Progenitor cell of endocrine pancreas (in vitro differentiated cells): ENCODE measurements at places on chromosomes 3 and 15. TPM values are rescaled to one million over a fixed set of nuclear protein-coding genes. Genes with fewer than 3 reads are reported as not detected.

DNA sequence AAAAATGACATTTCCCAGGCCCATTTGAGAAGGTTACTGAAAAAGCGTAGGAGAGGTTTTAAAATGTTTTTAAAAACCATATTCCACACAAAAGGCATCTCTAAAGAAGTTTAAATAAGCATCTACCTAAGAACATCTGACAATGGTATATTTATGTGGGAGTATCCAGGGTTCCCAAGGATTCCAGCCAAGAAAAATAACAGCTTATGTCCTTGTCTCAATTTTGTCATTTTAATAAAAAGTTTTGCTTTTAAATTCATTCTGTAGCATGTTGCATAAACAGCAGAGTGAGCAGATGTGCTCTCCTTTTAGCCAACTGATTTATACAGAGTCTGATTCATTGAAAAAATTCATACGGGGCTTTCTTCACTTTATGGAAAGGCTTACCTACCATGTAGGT is 129.9 kb downstream of the LRRC3B start:
- no peak overlapping the region for H3K4me3 ChIP-seq
- H3K27ac ChIP-seq = no peak overlapping the region
- H3K36me3 ChIP-seq = no peaks in the 10 kb centered on the region
- no peak for DNase-seq

- H3K4me1 ChIP-seq = peaks cover 11% of the 10 kb centered on the region
- no peak overlapping the region for H3K4me3 ChIP-seq
- no peaks in the 10 kb centered on the region for H3K36me3 ChIP-seq
Observed at GRCh38 chr3:70519026-70519425, 206.6 kb upstream of the MDFIC2 start.

DNA sequence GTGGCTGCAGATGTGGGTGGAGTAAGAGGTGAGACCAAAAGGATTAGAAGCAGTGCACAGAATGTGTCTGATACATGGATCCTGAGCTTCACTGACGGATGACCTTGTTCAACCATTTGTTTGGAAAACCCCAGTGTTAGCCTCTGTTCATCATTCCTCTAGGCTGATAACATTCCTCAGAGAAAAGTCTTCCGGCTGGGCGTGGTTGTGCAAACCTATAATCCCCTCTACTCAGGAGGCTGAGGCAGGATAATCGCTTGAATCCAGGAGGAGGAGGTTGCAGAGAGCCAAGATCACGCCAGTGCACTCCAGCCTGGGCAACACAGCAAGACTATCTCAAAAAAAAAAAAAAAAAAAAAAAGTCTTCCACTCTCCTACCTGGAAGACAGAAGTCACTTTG is 23.1 kb upstream of the CHD2 start:
- no peaks in the 10 kb centered on the region for H3K36me3 ChIP-seq
- DNase-seq = no peak
- no peak overlapping the region for H3K4me3 ChIP-seq
- no peak overlapping the region for H3K27ac ChIP-seq
- H3K4me1 ChIP-seq = peaks cover 33% of the 10 kb centered on the region

GRCh38 chr3:54873059-54874010 is 54.5 kb downstream of the LRTM1 start:
- H3K4me1 ChIP-seq = no peaks in the 10 kb centered on the region
- no peak overlapping the region for H3K4me3 ChIP-seq
- no peaks in the 10 kb centered on the region for H3K36me3 ChIP-seq
- no peak for DNase-seq

- H3K36me3 ChIP-seq = no peaks in the 10 kb centered on the region
- peak overlapping the region; percentile 94 for H3K4me3 ChIP-seq
- H3K27ac ChIP-seq = no peak overlapping the region
- no peaks in the 10 kb centered on the region for H3K27me3 ChIP-seq
- peaks cover 27% of the 10 kb centered on the region for H3K4me1 ChIP-seq
Observed at GRCh38 chr3:50359760-50360110, 414 bp upstream of the TMEM115 start.

GRCh38 chr3:99499235-99500158 is 138.9 kb upstream of the COL8A1 start:
- H3K27ac ChIP-seq = no peak overlapping the region
- H3K4me3 ChIP-seq = no peak overlapping the region
- no peaks in the 10 kb centered on the region for H3K27me3 ChIP-seq
- no peak for DNase-seq

- no peak overlapping the region for H3K4me3 ChIP-seq
- no peak overlapping the region for H3K27ac ChIP-seq
- peaks cover 2% of the 10 kb centered on the region for H3K4me1 ChIP-seq
- H3K27me3 ChIP-seq = peaks cover 4% of the 10 kb centered on the region
- DNase-seq = no peak
- no peaks in the 10 kb centered on the region for H3K36me3 ChIP-seq
Observed at GRCh38 chr3:31988271-31988670, 6.7 kb downstream of the ZNF860 start.

GRCh38 chr3:184796551-184796950 is 15.4 kb upstream of the VPS8 start:
- H3K4me3 ChIP-seq = no peak overlapping the region
- DNase-seq = no peak

- H3K36me3 ChIP-seq = no peaks in the 10 kb centered on the region
- H3K4me1 ChIP-seq = no peaks in the 10 kb centered on the region
- DNase-seq = peak; percentile 94
Observed at GRCh38 chr3:10459954-10460754, 45.2 kb downstream of the ATP2B2 start.

Gene GOLGA6L26
- not detected in 2 replicates for total RNA-seq

Gene SLC22A14
- total RNA-seq = 0.18 and 0.72 TPM in 2 replicates

GRCh38 chr15:81449836-81450474 is 75.9 kb upstream of the TMC3 start:
- no peaks in the 10 kb centered on the region for H3K4me1 ChIP-seq
- H3K4me3 ChIP-seq = no peak overlapping the region
- H3K36me3 ChIP-seq = no peaks in the 10 kb centered on the region
- H3K27me3 ChIP-seq = no peaks in the 10 kb centered on the region
- DNase-seq = no peak
- no peak overlapping the region for H3K27ac ChIP-seq

DNA sequence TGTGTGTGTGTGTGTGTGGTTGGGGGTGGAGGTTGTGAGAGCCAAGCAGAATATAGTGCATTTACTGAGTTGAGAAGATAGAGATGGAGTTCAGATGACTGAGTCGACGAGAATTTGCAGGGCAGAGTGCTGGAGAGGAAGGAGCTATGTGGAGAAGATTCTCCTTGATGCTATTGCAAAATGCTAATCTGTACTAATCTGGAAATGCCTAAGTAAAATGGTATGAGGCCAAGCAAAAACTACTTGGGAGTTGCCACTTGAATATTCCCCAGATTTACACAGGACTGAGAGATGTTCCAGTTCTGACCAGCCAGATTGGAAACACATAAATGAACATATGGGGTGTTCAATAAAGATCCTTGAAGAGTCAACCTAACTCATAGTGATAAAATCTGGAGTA is 316.4 kb downstream of the NSUN3 start:
- no peak overlapping the region for H3K27ac ChIP-seq
- no peaks in the 10 kb centered on the region for H3K4me1 ChIP-seq
- no peak for DNase-seq
- no peak overlapping the region for H3K4me3 ChIP-seq

- no peak for DNase-seq
- peaks cover 16% of the 10 kb centered on the region for H3K27me3 ChIP-seq
- H3K4me1 ChIP-seq = peaks cover 3% of the 10 kb centered on the region
- no peaks in the 10 kb centered on the region for H3K36me3 ChIP-seq
Observed at GRCh38 chr15:93126148-93126547, 37.1 kb upstream of the RGMA start.

DNA sequence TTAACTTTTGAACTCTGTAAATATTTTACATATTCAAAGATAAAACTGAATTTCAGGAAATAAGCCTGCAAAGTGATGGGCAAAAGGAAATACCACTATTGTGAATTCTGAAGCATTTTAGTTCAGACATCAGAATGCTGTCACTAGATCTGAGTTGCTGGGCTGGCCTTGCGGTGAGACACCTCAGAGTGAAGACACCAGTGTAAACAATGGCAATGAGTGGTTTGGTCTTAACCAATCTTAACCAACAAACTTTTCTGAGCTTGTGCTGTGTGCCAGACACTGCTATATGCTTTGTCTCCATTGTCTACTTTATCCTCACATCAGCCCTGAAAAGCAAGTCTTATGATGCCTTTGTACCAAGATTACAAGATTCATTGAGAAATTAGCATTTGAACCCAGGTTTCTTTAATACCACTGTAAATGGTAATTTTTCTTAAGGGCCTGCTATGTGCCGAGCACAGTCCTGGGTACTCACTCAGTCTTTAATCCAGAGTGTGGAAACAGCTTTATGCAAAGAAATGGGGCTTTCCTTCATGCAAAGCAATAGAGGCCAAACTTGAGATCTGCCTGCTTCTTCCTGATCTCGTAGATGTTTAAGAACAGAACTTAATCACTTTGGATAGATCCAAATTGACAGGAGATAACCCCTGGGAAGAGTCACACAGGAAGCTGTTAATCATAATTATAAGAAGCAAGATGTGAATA is 55.0 kb downstream of the TMEM39A start:
- no peak for DNase-seq
- H3K4me3 ChIP-seq = no peak overlapping the region
- no peak overlapping the region for H3K27ac ChIP-seq
- no peaks in the 10 kb centered on the region for H3K4me1 ChIP-seq
- H3K36me3 ChIP-seq = no peaks in the 10 kb centered on the region

Gene PRICKLE2
- 23.2 and 25.3 TPM in 2 replicates for total RNA-seq

Gene LRRC49
- total RNA-seq = 23.4 and 23.6 TPM in 2 replicates

Gene CLSTN2
- total RNA-seq = 2.8 and 2.9 TPM in 2 replicates

DNA sequence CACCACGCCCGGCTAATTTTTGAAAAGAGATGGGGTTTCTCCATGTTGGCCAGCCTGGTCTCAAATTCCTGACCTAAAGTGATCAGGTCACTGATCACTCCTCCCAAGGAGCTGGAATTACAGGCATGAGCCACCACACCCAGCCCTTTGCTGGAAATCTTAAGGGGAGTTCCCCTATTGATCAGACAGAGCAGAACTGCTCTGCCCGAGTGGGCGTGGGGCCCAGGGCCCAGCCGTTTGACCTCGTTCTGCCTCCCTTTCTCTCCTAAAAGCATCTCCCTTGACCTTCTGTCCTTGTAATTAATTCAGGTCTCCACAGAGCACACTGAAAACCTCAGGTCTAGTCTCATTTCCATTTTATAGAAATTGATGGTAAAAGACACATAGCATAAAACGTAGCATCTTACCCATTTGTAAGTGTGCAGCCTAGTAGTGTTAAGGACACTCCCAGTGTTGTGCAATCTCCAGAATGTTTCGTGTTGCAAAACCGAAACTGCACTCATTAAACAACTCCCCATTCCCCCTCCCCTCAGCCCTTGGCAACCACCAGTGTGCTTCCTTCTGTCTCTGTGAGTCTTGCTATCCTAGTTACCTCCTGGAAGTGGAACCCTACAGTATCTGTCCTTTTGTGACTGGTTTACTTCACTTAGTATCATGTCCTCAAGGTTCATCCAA is 89.3 kb downstream of the SLCO3A1 start:
- H3K36me3 ChIP-seq = no peaks in the 10 kb centered on the region
- no peak overlapping the region for H3K27ac ChIP-seq
- H3K27me3 ChIP-seq = peaks cover 7% of the 10 kb centered on the region

Gene IL5RA
- total RNA-seq = 0.11 TPM in 1 of 2 replicates, not detected in the other

DNA sequence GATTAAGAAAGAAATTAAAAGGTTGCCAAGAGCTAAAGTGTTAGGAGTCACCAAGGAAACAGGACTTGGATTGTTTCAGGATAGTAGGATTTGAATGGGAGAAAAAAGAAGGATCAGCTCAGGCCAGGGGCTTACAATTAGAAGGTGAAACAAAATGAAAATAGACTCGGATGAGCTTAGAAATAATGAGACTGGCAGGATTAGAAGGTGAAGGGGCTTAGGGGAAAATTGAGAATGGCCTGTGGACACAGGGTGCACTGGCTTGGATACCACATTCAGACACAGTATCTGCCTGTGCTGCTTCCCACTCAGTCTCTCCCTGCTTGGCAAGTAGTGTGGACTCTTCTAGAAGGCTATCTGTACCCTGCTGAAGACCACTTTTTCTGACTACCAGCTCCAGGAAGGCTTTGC is 206.1 kb upstream of the ATP10A start:
- no peaks in the 10 kb centered on the region for H3K36me3 ChIP-seq
- DNase-seq = no peak
- peaks cover 4% of the 10 kb centered on the region for H3K27me3 ChIP-seq

DNA sequence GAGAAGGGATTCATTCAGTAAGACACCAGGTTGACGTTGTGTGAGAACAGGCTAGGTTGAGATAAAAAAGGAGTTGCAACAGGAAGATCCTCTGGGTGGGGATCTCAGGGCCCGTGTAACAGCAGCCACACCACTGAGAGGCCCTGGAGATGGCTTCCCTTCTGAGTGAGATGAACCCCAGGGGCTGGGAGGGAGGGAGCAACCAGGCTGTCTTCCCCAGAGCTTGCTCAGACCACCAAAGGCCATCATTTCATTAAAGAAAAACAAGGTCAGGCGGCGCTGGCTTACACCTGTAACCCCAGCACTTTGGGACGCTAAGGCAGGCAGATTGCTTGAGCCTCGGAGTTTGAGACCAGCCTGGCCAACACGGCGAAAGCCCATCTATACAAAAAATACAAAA is 187.7 kb downstream of the ATP10A start:
- H3K36me3 ChIP-seq = no peaks in the 10 kb centered on the region
- H3K27ac ChIP-seq = no peak overlapping the region
- no peak overlapping the region for H3K4me3 ChIP-seq
- no peak for DNase-seq

DNA sequence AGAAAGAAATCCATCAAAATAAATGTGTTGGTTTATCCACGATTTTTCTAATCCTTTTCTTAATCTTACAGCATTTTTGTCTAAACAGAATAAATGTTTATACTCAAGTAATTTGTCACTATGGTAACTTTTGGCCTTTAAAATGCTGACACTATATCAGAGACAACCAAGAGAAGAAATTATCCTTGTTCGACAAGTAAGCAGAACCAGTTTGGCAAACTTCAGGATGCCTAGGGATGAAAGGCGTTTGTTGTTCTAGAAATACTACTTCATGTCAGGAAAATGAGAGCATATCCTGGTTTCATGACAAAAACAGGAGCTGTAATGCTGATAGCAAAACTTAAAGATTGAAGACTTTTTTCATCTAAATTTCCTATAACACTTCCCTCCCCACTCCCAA is 308.0 kb upstream of the ATP11B start:
- no peak overlapping the region for H3K4me3 ChIP-seq
- H3K27ac ChIP-seq = peak overlapping the region; percentile 36
- no peaks in the 10 kb centered on the region for H3K36me3 ChIP-seq
- H3K4me1 ChIP-seq = peaks cover 38% of the 10 kb centered on the region
- no peak for DNase-seq
- H3K27me3 ChIP-seq = no peaks in the 10 kb centered on the region

GRCh38 chr15:35603301-35603700 is 57.3 kb upstream of the DPH6 start:
- no peaks in the 10 kb centered on the region for H3K4me1 ChIP-seq
- no peak for DNase-seq
- no peak overlapping the region for H3K4me3 ChIP-seq
- H3K27ac ChIP-seq = no peak overlapping the region
- H3K27me3 ChIP-seq = no peaks in the 10 kb centered on the region
- no peaks in the 10 kb centered on the region for H3K36me3 ChIP-seq

GRCh38 chr3:141243271-141243707 is 11.7 kb downstream of the PXYLP1 start:
- H3K27ac ChIP-seq = peak overlapping the region; percentile 83
